Chondrocyte (in vitro differentiated cells): ENCODE measurements at places on chromosomes 2 and 18.

- DNase-seq, result no peak
Observed at GRCh38 chr2:110669079-110669478, 8.8 kb downstream of the BUB1 start.

GRCh38 chr2:238703053-238703415 lies 144.9 kb upstream of the TWIST2 start:
- DNase-seq, result no peak

GRCh38 chr2:85435220-85435958 lies 16.9 kb downstream of the SH2D6 start:
- DNase-seq, result no peak

- DNase-seq, result no peak
Observed at GRCh38 chr18:57447154-57447621, 12.0 kb downstream of the ONECUT2 start.

GRCh38 chr2:55163274-55163721 lies 68.8 kb downstream of the CLHC1 start:
- DNase-seq, result no peak
